ENCODE measurements at places on chromosomes 4 and X. TPM values are rescaled to one million over a fixed set of nuclear protein-coding genes. Genes with fewer than 3 reads are reported as not detected.

RGN gene
- total RNA-seq: not detected

CENPVL1 gene
- not detected for total RNA-seq

MAP7D2 gene
- total RNA-seq: not detected

ZXDA gene
- 3.8 TPM for total RNA-seq

NAA11 gene
- total RNA-seq: not detected

ALAS2 gene
- not detected for total RNA-seq

DNA sequence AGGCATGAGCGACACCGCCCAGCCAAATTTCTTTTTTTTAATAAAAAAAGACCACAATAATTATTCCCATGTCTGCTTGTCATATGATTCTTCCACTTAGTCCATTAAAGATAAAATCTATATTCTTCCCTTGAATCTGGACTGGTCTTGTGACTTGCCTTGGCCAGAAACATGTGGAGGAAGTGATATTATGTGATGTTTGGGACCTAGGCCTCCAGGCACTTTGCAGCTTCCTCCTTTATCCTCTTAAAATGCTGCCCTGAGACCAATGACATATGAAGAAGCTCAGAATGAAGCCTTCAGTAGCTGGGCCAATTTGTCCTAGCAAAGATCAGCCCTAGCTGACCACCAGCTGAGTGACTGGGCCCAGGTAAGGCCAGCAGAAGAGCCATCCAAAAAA is 250.0 kb downstream of the INPP4B start:
- no peak for DNase-seq

GRCh38 chrX:149819371-149819770 is 37.6 kb downstream of the MAGEA9 start:
- DNase-seq: no peak

GRCh38 chr4:147836807-147837206 is 104.9 kb downstream of the ARHGAP10 start:
- DNase-seq: no peak

DNA sequence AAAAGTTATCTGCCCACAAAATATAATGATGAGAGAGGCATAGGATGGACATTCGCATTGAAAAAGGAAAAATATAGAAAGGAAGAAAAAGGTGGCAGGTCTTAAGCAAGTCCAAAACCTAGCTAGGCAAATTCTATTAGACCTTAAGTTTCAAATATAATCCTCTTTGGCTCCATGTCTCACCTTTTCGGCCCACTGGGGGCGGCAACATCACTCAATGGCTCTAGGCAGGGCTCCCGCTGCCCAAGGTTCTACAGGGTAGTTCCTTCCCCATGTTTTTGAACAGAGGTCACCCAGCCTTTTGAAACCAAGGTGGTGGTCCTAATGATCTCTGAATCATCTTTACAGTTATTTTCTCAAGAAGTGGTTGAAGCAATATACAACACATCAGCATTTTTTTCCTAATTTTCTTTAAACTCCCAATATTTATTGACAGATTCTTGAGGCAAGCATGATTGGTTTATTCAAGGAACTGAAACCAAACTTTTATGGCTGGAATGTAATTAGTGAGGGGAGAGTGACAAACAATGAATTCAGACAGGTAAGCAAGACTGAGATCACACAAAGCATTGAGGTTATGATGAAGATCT is 309.4 kb downstream of the ANTXR2 start:
- no peak for DNase-seq

- no peak for DNase-seq
These were observed 157.6 kb downstream of the GASK1B start for GRCh38 chr4:158015241-158015640.

DNA sequence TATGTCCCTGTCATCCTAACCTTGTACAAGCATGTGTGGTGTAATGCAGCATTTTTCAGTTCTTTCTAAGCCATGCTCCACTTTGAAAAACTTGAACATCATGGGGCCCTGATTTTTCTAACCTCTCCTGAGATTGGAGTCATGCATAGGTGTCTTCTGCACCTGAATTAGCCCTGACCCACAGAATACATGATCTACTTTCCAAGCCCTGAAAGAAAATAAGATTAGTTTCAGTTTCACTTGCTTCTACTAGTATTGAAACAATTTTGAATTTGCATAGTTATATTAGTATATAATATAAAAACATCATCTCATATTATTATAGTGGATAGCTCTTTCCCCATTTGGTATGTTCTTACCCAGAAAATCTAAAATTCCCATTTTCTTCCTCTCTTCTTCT is 178.2 kb downstream of the HS3ST1 start:
- DNase-seq: no peak

DNA sequence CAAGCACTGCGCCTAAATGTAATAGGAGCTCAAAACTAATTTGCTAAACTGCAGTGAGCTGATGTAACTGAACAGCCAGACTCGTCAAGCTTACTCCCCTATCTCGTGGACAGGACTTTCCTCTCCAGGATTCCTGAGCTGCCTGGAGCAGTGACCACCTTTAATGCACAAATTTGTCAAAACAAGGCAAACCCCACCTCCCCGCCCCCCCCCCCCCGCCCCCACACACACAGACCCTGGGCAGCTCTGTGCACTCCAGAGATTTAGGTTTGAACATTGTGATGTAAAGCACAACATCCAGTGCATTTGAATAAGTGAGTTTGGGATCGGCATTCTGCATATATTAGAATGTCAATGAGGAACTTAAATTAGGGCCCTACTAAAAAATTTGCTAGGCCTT is 77.7 kb upstream of the DHX15 start:
- no peak for DNase-seq

GRCh38 chr4:72274251-72274650 is 242.5 kb downstream of the NPFFR2 start:
- DNase-seq: no peak

DNA sequence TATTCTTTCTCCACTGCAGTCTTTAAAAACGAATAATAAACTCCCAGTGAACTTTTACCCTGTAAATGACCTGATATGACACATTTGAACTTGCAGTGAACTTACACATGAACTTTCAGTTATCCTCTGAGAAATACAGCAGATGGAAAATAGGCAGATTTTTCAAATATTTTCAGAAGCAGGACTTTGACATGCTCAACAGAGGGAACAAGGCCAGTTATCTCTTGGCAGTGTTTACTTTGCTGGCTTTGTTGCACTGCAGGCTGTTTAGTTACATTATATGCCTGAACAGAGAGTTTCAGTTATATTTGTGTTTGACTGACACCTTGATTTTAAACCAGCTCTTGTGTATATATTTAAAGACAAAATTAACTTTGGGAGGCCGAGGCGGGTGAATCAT is 47.6 kb upstream of the FGG start:
- DNase-seq: no peak

DNA sequence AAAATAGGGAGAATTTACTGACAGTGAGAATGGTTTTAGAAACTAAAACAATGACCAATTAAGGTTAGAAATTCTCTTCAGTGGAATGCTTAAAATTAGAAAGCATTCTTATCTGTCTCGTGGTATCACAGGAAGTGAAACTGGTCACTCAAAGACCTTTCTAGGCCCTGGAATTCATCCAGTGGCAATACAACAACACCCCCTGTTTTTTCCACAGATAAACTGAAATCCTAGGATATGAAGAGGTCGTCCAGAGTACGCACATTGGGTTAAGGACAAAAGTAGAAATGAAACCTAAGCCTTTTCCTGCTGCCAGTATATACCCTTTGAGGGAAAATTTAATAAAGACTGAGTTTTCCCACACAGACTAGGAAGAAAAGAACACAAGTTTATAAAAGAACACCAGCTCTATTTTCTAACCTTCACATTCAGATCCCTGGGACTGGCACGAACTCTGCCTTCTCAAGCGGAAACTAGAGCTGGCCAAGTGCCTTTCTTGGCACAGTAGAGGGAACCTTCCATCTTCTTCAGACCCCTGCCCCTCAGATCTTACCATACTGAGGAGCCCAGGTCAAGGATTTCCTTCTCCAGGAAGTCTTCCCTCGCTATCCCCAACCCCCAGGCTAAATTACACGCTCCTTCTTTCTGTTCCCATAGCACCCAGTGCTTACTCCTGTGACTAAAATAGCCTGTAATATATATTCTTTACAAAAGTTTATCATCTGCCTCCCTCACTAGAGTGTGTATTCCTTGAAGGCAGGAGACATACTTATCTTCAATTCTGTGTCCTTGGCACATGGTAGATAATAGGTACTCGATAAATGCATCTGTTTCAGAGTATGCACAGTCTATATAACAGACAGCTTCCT is 16.9 kb downstream of the LHFPL1 start:
- DNase-seq: no peak

DNA sequence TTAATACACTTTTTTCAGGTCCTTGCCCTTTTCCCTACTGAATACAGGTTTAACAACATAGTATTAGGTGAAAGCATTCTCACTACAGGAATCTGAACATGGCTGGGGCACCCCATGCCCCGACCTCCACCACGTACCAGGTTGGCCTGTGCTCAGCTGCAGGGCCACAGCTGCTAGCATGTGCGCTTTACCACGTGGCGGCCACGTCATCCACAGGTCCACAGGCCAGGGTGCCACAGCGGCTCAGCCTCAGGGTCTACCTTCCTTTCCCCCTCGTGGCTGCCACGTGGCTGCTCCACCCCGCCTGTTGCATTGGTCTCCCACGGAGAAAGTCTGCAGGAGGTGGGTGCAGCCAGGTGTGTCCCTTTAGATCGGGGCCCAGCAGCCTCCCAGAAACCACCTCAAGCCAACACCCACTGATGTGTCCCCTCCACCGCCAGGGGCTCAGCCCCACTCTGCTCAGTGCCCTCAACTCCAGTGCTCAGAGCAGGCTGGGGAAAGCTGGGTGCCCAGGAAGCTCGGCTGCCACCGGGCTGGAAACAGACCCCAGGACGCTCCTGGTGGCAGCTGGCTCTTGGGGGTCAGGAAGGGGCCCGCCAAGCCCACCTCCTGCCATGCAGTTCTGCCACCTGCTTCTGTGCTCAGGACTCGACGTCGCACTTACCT is 17.8 kb downstream of the CTBP1 start:
- DNase-seq: no peak

GRCh38 chrX:20361890-20362262 is 95.2 kb upstream of the RPS6KA3 start:
- DNase-seq: no peak

DNA sequence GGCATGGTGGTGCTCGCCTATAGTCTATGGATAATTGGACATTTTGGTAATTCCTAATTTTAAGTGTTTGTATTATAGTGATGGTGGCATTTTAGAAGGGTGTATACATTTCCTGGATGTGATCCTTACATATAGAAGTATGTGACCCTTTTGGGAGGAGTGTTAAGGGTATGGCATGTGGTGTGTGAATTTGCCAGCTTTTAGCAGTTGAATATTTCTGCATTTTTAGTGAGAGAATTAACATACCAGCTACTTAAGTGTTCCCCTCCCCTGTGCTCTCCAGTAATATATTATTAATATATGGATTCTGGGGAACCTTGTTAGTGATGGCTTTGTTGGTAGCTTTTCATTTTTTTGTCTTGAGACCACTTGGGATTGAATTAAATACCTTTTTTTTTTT is 55.3 kb downstream of the STAG2 start:
- DNase-seq: no peak

- DNase-seq: no peak
These were observed 8.3 kb upstream of the CXCL8 start for GRCh38 chr4:73731968-73732610.

DNA sequence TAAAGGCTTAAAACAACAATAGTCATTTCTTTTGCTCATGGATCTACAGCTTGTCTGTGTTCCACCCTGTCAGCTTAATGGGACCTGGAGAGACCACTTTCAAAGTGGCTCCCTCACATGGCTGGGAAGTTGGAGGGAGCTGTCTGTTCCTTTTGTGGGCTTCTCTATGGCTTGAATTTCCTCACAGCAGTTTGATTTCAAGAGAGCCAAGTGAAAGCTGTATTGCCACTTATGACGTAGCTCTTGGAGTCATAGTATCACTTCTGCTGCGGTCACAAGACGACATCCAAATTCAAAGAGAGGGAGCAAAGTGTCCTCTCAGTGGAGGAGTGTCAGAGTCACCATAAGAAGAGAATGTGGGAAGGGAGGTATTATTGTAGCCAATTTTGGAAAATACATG is 22.7 kb upstream of the ACSL1 start:
- no peak for DNase-seq

DNA sequence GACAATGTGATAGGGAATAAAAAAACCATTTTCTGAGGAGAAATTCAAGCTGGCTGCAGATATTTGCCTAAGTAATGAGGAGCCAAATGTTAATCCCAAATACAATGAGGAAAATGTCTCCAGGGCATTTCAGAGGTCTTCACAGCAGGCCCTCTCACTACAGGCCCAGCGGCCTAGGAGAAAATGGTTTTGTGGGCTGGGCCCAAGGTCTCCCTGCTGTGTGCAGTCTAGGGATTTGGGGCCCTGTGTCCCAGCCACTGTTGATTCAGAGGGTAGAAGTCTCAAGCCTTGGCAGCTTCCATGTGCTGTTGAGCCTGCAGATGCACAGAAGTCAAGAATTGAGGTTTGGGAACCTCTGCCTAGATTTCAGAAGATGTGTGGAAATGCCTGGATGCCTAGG is 778.7 kb downstream of the CENPC start:
- DNase-seq: no peak

DNA sequence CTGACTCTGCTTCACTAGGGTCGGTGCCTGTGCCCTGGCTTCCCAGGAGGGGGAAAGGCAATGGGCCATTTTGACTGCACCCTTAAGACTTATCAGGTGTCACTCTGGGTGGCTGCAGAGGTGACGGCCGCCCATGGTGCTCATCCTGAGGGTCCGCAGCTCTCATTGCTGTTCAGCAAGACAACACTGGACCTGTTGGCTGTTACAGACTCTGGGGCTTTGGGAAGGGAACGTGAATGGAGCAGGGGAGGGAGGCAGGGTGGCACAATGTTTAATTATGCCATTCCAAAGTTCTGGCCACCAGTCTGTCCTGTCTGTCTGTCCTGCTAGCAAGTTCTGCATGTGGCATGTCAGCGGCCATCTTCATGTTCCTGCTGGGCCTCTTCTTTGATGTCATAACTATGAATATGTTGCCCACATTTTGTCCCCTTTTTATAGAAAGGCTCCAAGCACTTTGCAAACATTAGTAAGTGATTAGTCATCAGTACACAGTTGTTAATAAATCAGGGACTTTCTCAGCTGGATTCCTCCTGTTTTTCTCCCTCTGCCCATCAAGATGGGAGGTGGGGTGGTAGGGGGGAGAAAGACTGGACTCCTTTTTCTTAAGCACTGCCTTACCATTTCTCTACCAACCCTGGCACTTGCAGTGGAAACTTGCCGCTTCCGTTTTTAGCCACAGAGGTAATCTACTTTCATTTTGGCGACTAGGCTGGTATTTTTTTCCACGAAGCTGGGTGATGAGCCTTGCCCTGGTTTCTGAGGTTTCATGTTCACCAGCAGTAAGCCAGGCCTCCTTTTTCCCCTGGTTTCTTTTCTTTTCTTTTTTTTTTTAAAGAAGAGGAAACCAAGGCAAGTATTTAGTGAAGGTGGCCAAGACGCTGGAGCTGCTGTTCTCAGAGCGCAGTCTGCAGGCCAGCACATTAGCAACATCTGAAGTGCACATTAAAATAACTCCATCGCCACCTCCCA is 88.6 kb upstream of the TRIM2 start:
- DNase-seq: peak; percentile 86

DNA sequence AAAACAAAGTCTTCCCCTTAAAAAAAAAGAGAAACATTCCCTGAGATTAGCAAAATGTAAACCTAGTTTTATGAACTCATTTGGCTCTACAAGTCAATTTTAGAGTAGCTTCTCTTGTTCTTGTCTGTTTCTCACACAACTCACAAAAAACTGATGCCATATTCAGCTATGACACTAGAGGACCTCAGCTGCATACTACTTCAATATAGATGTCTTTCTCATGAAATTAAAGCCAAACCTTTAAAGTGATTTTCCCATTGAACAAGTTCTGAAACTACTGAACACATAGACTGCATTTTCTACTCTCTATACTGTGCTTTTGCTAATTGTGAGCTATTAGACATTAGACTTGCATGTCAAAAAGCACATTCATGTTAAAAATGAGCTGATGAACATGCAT is 49.8 kb downstream of the TBCK start:
- DNase-seq: peak; percentile 13
